Cortex of kidney (tissue), 1 donor: ENCODE measurements at places on chromosomes 4 and X.

DNA sequence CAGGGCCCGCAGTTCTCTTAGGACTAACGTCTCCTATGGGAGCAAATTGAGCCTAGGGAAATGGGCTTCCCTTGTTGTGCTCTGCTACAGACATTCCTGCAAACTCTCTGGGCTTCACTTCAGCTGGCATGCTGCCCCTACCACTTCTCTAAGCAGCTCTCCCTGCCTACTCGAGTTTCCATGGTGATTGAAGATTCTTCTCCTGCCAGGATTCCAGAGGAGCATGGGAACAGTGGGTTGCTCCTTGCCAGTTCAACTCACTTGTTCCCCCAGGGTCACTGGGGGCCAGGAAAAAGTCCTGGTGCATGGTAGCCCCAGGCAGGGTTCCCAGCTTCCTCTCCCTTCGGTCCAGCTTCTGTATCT is 21.1 kb upstream of the WDR17 start:
- no peak for DNase-seq

DNA sequence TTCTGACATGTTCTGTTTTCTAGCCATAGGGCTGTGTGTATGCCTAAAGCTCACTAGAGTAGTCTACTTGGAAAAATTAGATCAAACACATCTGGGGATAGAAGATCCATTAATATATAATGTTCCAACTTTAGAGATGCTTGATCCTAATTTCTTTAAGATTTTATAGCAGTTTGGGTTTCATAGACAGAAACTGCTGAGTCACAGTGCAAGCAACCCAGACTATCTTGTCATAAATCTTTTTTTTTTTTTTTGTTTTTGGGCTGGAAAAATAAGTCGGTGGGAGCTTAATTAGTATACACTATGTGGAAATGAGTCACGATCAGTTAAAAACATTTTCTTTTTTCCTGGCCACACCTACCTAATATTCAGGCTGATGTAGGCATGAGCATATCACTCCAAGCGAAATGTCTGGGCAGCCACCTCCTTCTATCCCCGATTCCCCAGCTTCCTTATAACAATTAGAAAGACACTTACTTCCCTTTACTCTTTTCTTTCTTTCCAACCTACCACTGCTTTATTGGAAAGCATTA is 58.2 kb upstream of the CASK start:
- no peak for DNase-seq

DNA sequence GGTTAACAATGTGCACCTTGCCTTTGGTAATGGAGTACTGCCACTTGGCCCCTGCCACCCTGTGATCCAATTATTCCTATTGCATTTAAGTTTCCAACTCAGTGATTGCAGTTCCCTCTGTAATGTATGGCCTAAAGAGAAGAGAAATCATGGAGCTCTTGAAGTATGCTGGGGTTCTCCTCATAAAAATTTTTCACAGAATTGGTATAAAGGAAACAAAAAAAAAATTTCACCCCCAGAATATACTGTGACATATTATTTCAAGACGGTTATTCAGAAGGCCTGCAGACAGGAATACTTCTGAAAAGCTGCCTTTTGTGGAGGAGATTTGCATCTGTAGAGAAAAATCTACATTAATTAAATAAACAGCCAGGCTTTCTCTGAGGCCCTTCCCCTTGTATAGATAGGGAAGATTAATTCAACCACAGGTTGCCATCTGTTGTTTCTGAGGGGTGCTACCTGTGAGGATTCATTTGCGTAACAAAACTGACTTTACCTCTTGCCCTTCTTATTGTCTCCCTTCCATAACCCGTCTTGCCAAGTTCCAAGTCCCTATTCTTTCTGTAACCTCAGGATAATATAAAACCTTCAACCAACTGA is 94.8 kb upstream of the LANCL3 start:
- no peak for DNase-seq

DNA sequence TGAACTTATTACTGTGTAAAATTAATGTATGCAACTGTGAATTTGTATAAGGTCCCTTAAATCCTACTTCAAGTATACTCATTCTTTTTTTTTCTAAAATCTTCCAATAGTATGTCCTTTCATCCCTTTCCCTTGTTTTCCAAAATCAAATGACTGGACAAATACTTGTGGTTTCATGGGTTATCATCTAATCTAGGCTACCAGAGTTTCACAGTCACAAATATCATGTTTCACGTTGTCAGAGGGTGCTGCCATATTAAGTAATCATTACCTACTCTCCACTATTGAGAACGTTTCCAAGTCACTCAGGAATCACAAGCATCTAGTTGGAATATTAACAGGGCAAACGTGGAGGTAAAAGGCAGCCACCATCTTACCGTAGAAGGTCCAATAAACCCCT is 1235.0 kb upstream of the TENM3 start:
- DNase-seq, result no peak

DNA sequence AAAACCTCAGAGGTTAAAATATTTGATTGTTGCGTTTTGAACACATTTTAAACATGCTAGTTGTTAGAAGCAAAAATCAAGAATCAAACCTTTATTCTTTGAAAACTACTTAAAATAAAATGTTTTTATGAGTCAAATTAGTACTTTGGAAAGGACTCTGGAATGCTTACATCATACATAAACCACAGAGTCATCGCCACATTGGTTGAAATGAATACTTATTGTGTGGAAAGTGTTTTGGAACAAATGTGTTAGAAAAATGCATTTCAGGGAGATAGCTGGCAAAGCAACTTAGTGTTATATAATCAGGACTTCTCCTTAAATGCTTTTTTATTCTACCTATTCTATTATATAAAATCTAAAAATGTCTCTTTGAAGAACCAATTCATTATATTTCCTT is 49.4 kb upstream of the CAMK2D start:
- DNase-seq, result no peak

- DNase-seq, result no peak
These were observed 41.4 kb upstream of the SPIN2A start for GRCh38 chrX:57178605-57179004.

- DNase-seq, result no peak
These were observed 19.5 kb downstream of the NAT8L start for GRCh38 chr4:2078584-2078983.
